ENCODE measurements at places on chromosomes 2 and 18.

GRCh38 chr18:59308248-59308937 lies 10.1 kb downstream of the CPLX4 start:
- DNase-seq, result peak; percentile 40

DNA sequence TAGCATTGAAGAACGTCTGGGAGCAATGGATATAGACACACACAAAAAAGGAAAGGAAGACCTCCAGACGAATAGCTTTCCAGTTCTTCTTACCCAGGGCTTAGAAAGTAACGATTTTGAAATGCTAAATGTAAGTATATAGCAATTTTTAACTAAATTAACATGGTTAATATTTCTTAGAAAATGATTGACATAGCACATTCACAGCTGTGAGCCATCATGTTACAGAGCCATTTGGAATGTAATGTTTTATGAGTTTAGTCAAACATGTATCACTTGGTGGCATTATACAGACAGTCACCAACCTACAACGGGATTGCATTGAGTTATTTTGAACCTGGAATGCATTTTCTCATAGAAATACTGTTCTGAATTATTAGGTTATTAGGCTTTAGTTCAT lies 35.1 kb downstream of the WDR43 start:
- DNase-seq, result no peak

DNA sequence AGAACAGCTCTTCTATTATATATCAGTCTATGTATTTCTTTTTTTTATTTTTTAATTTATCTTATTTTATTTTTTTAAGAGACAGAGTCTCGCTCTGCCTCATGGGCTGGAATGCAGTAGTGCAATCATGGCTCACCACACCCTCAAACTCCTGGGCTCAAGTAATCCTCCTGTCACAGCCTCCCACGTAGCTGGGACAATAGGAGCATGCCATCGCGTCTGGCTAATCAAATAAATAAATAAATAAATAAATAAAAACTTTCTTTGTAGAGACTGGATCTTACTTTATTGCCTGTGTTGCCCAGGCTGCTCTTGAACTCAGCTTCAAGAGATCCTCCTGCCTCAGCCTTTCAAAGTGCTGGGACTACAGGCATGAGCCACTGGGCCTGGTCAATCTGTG lies 117.0 kb downstream of the RBMS1 start:
- no peak for DNase-seq

GRCh38 chr2:233179848-233180366 lies 71.6 kb upstream of the ATG16L1 start:
- DNase-seq, result no peak

GRCh38 chr18:10076502-10077030 lies 162.8 kb downstream of the VAPA start:
- no peak for DNase-seq

- DNase-seq, result no peak
Measured at GRCh38 chr2:235098269-235098668, 146.5 kb downstream of the SH3BP4 start.

- DNase-seq, result no peak
Measured at GRCh38 chr18:7754258-7754657, 187.1 kb downstream of the PTPRM start.

- no peak for DNase-seq
Measured at GRCh38 chr2:105610576-105611332, 134.0 kb upstream of the NCK2 start.

GRCh38 chr2:150716186-150716585 lies 228.7 kb upstream of the RND3 start:
- no peak for DNase-seq

- no peak for DNase-seq
Measured at GRCh38 chr2:164510895-164511294, 110.4 kb downstream of the GRB14 start.

- DNase-seq, result no peak
Measured at GRCh38 chr2:165877565-165878550, 75.7 kb downstream of the TTC21B start.

DNA sequence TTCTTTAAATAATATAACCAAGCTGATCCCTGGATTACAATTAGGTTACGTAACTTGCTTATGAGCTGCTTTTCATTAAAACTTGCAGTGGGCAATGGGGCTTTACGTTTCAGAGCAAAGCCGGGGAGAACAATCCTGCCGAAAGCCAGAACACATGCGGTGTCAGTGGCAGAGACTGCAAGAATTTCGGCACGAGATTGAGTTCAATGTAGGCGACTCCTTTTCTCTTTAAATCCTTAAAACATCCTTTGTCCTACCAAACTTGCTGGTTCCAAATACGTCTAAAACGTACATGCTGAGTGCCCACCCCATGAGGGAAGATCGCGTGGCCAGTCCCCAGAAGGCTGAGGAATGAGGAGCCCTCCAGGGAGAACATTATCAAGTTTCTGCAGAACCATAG lies 36.8 kb upstream of the NCOA1 start:
- no peak for DNase-seq

GRCh38 chr2:38571193-38571592 lies 31.5 kb downstream of the HNRNPLL start:
- DNase-seq, result no peak

DNA sequence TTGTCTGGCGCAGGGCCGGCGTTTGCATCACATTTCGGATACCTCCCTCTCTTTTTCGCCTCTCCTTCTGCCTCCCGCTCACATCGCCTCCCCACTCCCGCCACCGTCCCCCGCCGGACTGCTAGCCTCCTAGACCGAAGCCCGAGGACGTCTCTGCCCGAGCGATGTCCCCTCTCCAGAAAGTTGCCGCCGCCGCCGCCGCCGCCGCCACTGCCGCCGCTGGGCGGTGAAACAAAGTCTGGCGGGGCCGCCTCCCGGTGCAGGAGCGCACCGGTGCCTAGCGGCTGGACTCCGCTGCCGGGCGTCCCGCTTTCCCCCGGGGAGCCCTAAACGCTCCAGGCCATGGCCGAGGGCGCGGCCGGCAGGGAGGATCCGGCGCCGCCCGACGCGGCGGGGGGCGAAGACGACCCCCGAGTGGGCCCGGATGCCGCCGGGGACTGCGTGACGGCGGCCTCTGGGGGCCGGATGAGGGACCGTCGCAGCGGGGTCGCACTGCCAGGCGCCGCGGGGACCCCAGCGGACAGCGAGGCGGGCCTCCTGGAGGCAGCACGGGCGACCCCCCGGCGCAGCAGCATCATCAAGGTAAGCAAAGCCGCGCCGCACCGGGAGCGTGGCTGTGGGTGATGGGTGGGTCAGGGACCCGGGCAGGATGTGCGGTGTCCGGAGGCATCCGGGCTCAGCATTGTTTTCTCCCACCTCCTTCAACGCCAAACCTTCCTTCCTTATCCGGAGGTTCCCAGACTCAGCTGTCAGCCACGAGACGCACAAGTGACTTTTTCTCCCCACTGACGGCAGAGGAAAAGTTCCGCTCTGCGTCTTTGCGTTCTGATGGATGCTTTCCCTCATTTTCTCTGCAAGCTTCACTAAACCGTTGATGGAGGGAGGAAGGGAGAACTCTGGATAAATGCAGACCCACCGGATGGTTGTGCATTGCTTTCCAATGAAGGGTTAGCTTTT lies 643 bp downstream of the PLCL1 start:
- peak; percentile 20 for DNase-seq

GRCh38 chr2:118459426-118459825 lies 371.2 kb downstream of the INSIG2 start:
- DNase-seq, result no peak

- no peak for DNase-seq
Measured at GRCh38 chr2:168703926-168704325, 98.5 kb upstream of the NOSTRIN start.

DNA sequence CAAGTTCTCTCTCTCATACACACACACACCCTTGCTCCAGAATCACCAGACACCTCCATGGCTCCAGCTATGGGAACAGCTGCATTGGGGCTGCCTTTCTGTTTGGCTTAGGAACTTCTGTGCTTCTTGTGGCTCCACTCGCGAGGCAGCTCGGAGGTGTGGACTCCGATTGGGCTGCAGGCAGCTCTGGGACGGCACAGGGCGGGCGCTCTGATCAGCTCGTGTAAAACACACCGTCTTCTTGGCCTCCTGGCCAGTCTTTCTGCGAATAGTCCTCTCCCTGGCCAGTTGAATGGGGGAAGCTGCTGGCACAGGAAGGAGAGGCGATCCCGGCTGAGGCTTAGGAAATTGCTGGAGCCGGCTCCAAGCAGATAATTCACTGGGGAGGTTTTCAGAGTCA lies 22.4 kb downstream of the FOSL2 start:
- DNase-seq, result no peak

DNA sequence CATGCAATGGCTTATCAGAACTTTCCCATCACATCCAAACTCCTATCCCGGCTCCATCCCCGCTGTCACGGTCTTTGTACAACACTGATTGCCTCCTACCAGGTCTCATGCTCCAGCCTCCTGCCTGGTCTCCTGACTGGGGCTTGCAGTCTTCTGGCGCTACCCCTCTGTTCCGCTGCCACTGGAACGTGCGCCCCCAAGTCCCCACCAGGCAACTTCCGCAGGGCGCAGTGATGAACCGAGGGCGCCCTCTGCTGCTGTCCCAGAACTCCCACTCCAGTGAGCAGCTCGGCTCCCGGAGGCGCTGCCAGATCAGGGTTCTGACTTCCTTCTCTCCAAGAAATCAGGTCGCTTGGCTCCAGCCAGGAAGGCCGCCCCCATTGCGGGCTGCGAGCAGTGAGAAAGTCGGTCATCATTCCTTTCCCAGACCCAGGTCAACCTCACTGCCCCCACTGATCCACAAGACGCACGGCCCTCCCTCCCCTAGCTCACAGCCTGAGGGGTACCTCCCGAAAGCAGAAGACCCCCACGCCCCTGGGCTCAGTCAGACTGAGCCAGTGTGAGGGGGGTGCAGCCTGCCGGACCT lies 43.9 kb upstream of the RAB11FIP5 start:
- DNase-seq, result peak; percentile 45

DNA sequence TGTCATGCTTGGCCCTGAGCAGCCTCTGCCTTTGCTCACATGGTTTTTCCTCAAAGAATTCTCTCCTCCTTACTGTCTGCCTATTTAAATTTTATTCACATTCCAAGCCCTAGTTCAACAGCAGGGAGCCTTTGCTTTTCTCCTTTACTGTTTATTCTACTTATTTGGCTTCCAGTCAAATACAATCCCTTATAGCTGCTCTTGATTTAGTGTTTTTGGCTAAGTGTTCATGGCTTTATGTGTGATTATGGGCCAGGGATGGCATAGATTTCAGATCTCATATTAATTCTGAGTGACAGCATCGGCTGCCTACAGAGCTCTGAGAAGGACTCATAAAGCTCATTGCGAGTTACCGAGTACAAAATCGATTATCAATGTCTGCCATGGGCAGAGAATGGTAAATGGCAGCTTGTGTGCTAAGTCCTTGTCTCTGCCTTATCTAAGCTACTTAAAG lies 106.7 kb downstream of the METTL8 start:
- DNase-seq, result no peak

DNA sequence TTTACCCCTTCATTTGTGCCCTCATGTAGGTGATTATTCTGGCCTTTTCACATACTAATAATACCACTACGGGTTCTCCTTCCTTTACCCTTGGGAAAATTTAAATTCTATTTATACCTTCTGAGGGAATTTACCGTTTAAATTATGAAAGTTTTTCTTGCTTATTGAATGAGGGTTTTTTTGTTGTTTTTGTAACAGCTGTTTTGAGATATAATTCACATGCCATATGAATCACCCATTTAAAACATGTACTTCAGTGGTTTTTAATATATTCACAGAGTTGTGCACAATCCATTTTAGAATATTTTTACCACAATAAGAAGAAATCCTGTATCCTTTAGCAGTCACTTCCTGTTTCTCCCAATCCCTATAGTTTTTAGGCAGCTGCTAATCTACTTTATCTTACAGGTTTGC lies 54.7 kb downstream of the EML4 start:
- no peak for DNase-seq

- no peak for DNase-seq
Measured at GRCh38 chr2:240438810-240439697, 3.6 kb downstream of the GPC1 start.

- no peak for DNase-seq
Measured at GRCh38 chr18:61544178-61544577, 210.9 kb downstream of the CDH20 start.

DNA sequence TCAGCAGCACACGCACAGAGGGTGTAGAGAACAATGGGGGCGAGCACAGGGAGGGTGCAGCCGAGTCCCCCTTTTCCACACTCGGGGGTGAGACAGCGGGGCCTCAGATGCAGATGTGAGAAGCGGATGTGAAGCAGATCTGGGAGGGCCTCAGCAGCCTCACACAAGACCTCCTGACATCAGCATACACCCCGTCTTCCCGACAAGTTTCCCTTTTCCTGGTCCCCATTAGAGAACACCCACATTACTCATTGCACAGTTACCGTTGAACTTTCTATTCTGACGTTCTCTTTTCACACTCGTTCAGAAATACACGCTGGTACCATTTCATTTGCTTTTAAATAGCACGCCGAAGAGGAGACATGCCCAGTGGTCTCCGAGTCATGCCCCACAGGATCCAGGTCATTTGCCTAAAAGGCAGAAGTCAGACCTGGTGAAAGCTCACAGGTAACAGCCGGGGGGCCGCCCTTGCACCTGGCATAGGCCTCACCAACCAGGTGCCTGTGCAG lies 129.5 kb upstream of the ID2 start:
- DNase-seq, result no peak

- no peak for DNase-seq
Measured at GRCh38 chr18:12308386-12309100, 502 bp downstream of the TUBB6 start.

GRCh38 chr2:233815861-233816260 lies 37.7 kb downstream of the MROH2A start:
- DNase-seq, result no peak

GRCh38 chr2:237236188-237236587 lies 150.5 kb downstream of the COPS8 start:
- DNase-seq, result no peak

- DNase-seq, result no peak
Measured at GRCh38 chr2:11810237-11810977, 64.0 kb downstream of the LPIN1 start.

DNA sequence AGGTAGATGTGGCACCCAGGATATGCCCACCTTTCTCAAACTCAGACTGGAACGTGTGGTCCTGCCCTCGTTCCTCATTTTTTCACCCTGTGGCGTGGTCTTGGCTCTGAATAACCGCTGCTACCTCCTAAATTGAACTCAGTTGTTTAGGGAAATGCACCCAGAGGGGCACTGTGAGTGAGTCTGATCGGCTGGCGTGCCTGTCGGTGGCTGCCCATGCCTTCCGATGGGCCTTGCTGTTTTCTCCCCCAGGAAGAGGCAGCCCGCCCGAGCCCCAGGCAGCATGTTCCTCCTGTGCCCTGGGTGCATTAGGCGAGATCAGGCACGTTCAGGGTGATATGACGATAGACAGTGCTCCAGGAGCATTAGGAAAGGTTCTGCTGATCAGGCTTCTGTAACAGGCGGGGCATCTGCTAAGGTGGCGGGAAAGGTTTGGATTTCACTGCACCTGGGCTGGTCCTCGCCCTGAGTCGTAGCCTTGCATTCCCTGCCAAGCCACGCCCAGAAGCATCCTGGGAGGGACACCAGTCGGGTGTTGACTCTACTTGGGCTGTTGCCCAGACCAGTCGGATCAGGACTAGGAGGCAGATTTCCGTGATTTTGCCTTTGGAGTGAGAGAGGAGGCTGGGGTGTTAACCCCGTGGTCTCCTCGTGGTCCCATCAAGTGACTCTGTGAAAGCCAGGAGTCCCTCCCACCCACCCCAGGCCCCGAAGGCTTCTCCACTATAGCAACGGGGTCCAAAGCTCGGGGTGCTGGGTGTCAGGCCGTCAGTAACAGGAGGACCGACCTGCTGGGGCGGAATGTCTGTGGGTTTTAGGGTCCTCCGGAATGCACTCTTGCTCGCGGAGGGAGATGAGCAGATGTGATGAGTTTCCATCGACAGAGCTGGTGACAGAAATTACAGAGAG lies 75.1 kb downstream of the SH3BP4 start:
- no peak for DNase-seq

GRCh38 chr2:166539340-166540162 lies 45.5 kb upstream of the SCN7A start:
- DNase-seq, result no peak

GRCh38 chr2:120396861-120397811 lies 51.2 kb downstream of the INHBB start:
- no peak for DNase-seq

All from hippocampal formation (tissue), 2 donors.